ENCODE measurements at places on chromosomes 12 and 14. TPM values are rescaled to one million over a fixed set of nuclear protein-coding genes. Genes with fewer than 3 reads are reported as not detected.

DNA sequence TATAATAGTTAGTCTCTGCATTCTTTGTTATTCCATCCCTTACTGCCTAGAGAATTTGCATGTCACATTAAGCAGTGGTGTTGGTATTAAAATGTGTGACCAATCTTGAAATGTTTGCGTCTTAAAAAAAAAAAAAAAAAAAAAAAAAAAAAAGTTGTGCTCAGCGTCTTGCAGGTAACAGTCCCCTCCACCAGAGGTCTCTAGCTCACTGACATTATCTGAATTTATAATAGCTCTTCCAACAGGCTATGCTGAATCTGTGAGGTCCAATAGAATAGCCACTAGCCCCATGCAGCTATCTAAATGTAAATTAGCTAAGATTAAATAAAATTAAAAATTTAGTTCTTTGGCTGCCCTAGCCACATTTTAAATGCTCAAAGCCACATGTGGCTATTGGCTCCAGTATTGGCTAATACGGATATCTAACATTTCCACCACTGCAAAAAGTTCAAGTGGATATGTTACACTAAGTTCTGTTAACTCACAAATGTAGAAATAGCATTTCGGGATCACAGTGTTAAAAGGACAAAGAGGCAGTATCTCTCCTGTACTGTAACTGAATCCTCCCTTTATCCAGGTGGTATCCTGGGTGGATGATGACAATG lies 28.7 kb downstream of the NKX2-8 start:
- peak; percentile 22 for DNase-seq

DNA sequence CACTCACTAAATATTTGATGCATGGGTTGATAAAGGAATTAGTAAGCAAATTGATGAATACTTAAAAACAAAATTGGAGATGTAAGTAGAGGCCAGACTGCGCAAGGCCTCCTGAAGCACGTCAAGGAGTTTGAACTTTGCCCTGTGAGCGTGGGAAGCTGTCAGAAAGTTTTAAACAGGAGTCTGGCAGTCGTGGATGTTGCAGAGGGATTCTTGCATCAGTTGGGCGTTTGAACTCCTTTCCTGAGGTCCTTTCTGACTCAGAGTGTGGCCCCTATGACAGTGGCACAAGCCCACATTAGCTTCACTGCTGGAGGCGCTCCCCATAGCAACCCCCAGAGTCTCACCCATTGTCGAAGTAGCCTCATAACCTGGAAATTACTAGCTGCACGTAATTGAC lies 17.9 kb upstream of the IL22 start:
- no peak for DNase-seq

- no peak for DNase-seq
Observed at GRCh38 chr14:106547735-106548434, 1021.5 kb downstream of the TMEM121 start.

GRCh38 chr12:90084018-90084417 lies 375.4 kb upstream of the ATP2B1 start:
- DNase-seq = no peak

GRCh38 chr12:20372326-20373096 lies 4.2 kb downstream of the PDE3A start:
- DNase-seq = no peak

PAX9 gene
- polyA plus RNA-seq = 0.24 TPM

DNA sequence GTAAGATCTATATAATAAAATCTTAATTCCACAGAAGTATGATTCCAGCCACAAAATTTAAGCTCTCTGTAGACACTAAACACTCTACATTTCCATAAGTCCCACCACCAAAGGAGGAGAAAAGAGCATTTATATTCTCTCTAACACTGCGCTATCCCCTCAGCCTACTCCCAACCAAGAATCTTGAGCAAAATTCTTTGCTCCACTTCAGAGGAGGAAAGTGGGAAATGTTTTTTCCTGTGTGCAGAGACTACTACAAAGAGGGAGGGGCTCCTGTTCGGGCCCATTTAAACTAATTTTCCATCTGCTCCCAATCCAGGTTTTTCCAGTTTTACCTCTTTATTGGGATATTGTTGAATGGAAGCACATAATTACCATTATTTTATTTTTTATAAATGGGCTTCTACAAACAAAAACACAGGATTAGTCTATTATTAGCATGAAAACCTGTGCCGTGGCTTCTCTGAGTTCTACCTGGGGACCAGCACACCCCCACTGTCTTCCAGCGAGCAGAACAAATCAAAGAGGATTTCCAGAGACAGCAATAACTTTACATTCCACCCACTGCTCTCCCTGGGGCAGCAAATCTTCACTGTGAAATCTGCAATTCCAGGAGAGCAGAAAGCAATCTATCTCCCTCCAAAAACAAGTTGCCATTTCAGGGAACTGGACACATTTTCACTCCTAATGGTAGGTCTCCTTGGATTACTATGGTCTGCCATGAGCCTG lies 174.0 kb downstream of the DAD1 start:
- no peak for DNase-seq

GRCh38 chr12:91127751-91128150 lies 16.5 kb upstream of the LUM start:
- no peak for DNase-seq

- no peak for DNase-seq
Observed at GRCh38 chr12:78829690-78830089, 34.9 kb upstream of the SYT1 start.

DNA sequence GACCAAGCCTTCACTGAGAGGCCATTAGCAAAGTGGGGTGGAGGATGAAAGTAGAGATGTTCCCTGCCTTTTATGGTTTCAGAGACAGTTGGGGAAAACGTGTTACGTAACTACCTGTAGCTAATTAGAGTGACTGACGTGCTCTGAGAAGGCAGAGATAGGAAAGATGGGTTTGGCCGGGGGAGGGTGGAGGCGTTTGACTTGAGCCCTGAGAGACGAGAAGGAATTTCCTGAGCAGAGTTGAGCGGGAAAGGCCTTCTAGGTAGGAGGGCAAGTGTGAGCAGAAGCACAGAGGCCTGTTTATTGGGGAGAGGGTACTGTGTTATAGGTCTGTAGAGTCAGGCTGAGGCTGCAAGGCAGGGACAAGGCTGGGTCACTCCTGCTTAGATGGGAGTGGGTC lies 8.6 kb downstream of the TUNAR start:
- DNase-seq = no peak

LRRIQ1 gene
- polyA plus RNA-seq = 35.8 TPM

MMP17 gene
- 2.5 TPM for polyA plus RNA-seq

STAB2 gene
- polyA plus RNA-seq = 2.0 TPM

- no peak for DNase-seq
Observed at GRCh38 chr12:78835493-78835892, 29.1 kb upstream of the SYT1 start.

DNA sequence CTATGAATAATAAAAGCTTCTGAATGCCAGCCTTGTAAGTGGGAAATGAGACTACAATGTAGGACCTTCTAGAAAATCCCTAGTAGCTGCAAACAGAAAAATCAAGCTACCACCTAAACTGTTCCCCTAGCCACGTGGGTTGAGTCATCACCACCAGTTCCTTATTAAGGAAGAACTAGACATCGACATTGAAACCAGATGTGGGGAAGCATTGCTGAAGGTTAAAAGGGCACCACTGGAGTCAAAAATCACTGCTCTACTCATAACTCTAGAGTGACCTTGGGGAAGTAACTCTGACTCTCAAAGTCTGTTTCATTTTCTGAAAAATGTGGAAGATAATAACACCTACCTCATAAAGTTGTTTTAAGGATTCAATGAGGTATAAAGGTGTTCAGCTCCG lies 9.4 kb upstream of the CNIH1 start:
- no peak for DNase-seq

DNA sequence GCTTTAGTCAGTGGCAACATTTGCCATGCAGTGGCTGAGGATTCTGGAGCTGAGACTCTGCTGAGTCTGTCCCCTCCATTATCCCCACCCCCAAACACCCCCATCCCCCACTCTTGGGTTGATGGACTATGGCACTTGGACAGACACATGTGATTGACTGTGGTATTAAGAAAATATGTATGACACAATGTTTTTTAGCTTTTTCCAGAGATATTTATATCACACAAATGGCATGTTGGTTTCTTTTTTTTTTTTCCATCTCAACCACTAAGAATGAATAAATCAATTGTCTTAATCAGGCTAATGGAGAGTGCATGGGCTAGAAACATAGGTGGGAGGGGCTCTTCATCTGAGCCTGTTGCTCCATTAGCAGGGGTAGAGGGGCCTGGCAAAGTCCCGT lies 30.7 kb upstream of the MAP1LC3B2 start:
- no peak for DNase-seq

LRRC10 gene
- not detected for polyA plus RNA-seq

GRCh38 chr12:103973909-103974308 lies 8.2 kb downstream of the TDG start:
- no peak for DNase-seq

RNF212B gene
- 1.1 TPM for polyA plus RNA-seq

GRCh38 chr12:121927813-121928212 lies 9.4 kb downstream of the CFAP251 start:
- DNase-seq = no peak

DNA sequence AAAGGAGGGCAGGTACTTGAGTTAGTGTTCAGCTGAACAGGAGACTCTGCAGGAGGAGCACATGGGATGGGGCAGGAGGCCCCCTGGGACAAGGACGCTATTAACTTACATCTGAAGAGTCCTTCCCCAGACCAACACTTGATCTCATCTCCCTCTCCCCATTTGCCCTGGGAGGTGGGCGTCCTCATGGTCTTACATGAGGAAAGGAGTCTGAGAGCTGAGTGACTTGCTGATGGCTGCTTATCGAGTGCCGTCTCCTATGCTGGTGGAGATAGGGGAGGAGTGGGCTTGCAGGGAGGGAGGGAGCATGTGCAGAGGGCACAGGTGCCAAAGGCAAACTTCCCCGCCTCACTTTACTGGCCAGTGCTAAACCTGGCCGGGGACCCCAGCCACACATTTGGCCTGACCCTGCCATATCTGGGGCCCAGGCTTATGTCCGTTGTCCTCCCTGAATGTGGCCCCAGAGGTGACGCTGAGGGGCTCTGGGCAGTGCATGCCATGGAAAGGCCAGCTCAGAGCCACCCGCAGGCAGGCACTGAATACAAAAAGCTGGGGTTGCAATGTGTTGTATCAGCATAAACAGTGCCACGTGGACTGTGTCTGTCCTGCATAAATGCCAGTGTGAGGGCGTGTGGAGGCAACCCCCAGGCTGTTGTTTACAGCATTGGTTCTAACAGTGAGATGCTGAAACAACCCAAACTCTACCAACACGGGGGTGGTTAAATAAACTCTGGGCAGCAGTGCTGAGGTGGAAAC lies 29.4 kb downstream of the FAIM2 start:
- DNase-seq = no peak

DPF3 gene
- 3.9 TPM for polyA plus RNA-seq

C1QL4 gene
- 0.98 TPM for polyA plus RNA-seq

DNA sequence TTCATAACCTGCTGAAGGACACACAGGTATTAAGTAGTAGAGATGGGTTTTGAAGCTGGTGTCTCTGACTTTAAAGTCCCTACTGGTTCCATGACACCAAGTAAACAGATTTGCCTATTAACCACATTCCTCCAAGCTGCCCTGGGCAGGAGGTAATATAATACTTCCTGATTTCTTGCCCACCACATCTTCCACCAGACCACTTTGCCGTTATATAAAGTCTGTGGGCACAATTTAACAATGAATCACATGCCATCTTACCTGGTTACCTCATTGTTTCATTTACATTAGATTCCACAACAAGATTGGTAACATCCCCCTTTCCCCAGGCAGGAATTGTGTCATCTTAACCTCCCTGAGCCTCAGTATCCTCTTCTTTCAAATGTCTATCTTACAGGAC lies 900 bp upstream of the LRRC23 start:
- no peak for DNase-seq

DNA sequence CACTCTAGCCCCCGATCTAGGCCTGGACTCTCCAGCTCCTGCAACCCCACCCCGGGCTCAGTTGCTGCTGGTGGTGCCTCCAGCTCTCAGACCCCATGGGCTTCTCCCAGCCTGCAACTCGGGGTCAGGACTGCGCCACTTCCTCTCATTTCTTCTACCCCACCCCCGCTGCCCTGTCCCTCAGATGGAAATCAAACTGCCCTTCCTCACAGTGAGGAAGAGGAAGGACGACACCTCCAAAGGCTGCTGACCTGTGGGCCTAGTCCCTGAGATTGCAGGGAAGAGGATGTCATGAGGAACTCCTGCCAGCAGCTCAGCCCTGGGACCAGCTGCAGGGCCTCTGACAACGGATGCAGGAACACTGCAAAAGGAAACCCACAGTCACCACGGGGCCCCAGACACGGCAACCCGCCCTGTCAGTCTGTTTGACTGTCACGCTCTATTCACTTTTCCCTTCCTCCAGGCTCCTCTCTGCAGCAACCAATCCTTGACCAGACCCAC lies 29.3 kb upstream of the PNMA1 start:
- no peak for DNase-seq

TAS2R43 gene
- 0.54 TPM for polyA plus RNA-seq

GRCh38 chr14:88546621-88547385 lies 8.0 kb downstream of the PTPN21 start:
- no peak for DNase-seq

- DNase-seq = no peak
Observed at GRCh38 chr12:54625598-54625997, 9.1 kb downstream of the LACRT start.

- no peak for DNase-seq
Observed at GRCh38 chr12:106425061-106425702, 67.6 kb downstream of the POLR3B start.

INHBE gene
- polyA plus RNA-seq = 0.77 TPM

NDRG2 gene
- 142 TPM for polyA plus RNA-seq

GRCh38 chr14:103697206-103697602 lies 18.0 kb downstream of the XRCC3 start:
- DNase-seq = no peak

HEATR5A gene
- 18.6 TPM for polyA plus RNA-seq

DNA sequence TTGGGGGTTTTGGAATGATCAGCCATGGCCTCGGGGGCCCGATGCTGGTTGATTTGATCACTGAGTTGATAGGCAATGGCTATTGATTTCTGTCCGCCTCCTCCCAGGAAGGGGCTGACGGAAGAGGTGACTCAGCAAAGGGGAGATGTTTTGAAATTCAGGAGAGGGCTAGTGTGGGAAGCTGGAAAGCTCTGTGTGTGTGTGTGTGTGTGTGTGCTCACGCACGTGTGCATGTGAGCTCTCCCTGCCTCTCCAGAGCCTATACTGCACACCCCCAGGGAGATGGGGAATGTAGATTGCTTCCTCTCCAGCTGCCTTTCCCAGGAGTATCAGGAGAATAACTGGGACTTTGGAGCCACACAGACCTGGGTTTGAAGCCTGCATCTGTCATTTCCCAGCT lies 184.9 kb upstream of the MYL2 start:
- DNase-seq = no peak

DNA sequence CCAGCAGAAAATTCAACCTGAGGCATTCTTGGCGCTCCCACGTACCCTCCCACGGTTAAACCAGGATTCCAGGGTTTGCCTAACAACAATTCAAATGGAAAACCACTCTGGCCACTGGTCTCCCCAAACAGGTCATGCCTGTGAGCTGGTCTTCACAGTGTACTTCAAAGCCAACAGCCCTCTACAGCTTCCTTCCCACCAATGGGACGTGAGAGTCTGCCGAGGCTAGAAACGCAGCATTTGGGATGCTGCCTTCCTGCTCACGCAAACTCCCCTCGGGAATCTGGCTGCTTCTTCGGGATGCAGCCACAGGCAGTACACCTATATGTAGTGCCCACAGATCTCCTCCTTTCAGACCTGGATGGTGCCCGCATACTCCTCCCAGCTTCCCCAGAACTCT lies 149.1 kb downstream of the KLHL28 start:
- no peak for DNase-seq

Measured in renal cortex interstitium (tissue), 15 donors.